ENCODE measurements at places on chromosomes 13 and 19. TPM values are rescaled to one million over a fixed set of nuclear protein-coding genes. Genes with fewer than 3 reads are reported as not detected.
A peak's percentile ranks its signal among the peaks of the same experiment; 100 is the strongest.

The PSG1 gene
- total RNA-seq: not detected

DNA sequence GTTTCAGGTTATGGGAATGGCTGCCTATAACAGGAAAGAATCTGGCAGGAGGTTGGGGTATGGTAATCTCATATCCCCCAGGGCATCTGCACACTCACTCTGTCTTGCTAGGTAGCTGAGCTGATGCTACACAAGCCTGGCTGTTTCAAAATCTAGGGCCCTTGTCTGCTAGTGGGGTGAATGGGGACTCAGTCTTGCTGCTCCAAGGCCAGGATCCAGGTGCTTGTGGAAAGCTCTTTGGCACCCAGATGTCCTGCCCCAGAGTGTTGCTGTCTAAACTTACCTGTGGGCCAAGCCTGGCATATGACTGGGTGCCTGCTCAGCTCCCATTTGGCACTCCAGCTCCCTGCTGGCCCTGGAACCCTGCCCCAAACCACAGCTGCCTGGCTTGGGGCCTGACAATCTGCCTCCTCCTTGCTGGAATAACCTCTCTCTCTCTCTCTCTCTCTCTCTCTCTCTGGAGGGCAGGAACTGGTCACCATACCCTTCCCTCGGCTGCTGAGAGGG lies 158.1 kb upstream of the TSC22D1 start:
- H3K4me1 ChIP-seq: peaks cover 22% of the 10 kb centered on the region
- no peaks in the 10 kb centered on the region for H3K36me3 ChIP-seq
- H3K27me3 ChIP-seq: no peaks in the 10 kb centered on the region
- H3K27ac ChIP-seq: no peak overlapping the region

DNA sequence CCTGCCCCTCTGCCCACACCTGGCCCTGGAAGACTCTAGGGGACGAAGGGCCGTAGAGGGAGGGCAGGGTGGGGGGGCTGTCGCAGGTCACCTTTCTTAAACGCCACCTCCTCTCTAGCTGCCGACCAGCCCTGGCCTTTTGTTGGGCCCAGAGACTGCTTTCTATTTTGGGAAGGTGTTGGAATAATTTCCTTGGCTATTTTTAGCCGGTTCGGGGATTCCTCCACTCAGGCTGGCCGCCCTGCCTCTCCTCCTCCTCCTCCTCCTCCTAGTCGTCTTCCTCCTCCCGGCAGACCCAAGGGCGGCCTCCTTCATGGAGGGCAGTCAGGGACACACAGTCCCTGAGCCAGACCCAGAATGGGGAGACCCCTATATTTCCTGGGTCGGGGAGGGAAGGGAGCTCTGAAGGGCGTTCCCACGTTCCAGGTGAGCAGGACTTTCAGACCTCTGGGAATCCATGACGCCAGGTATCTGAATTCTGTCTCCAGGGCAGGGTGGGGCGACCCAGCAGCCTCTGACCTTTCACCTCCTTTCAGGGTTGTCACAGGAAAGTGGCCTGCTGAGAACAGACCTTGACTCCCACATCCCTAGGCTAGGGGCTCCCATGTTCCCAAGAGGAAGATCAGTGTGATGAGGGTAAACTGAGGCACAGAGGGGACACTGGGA lies 19.9 kb downstream of the GADD45B start:
- H3K36me3 ChIP-seq: no peaks in the 10 kb centered on the region
- H3K27me3 ChIP-seq: no peaks in the 10 kb centered on the region
- H3K27ac ChIP-seq: peak overlapping the region; percentile 88
- no peak for DNase-seq
- H3K4me3 ChIP-seq: peak overlapping the region; percentile 63

The URAD gene
- total RNA-seq: not detected

GRCh38 chr13:34164582-34164981 lies 346.6 kb downstream of the RFC3 start:
- H3K27me3 ChIP-seq: no peaks in the 10 kb centered on the region
- DNase-seq: no peak
- H3K4me3 ChIP-seq: no peak overlapping the region
- no peaks in the 10 kb centered on the region for H3K4me1 ChIP-seq
- no peaks in the 10 kb centered on the region for H3K36me3 ChIP-seq
- no peak overlapping the region for H3K27ac ChIP-seq

GRCh38 chr13:60335531-60335930 lies 61.5 kb upstream of the TDRD3 start:
- H3K27ac ChIP-seq: no peak overlapping the region
- no peaks in the 10 kb centered on the region for H3K36me3 ChIP-seq
- H3K27me3 ChIP-seq: no peaks in the 10 kb centered on the region
- no peaks in the 10 kb centered on the region for H3K4me1 ChIP-seq
- H3K4me3 ChIP-seq: no peak overlapping the region

DNA sequence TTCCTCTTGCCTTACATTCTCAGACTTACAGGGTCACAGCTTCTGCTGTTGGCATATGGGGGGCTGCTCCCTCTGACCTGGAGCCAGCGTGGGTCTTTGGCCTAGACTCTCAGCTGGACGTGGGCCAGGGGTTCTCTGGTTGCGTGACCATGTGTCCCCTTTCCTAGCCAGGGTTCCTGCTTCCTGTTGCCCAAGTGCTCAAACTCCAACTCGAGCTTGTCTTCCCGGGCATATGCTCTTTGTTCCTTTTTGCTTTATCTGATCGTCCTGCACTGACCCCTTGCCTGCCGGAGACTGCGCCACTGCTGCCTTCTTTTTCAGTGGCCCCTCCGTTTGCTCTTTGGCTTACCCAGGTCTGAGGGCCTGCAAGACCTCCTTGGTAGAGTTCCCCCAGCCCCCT lies 25.3 kb upstream of the GPR183 start:
- no peaks in the 10 kb centered on the region for H3K27me3 ChIP-seq
- no peak overlapping the region for H3K4me3 ChIP-seq
- no peak for DNase-seq
- no peaks in the 10 kb centered on the region for H3K36me3 ChIP-seq
- no peak overlapping the region for H3K27ac ChIP-seq

DNA sequence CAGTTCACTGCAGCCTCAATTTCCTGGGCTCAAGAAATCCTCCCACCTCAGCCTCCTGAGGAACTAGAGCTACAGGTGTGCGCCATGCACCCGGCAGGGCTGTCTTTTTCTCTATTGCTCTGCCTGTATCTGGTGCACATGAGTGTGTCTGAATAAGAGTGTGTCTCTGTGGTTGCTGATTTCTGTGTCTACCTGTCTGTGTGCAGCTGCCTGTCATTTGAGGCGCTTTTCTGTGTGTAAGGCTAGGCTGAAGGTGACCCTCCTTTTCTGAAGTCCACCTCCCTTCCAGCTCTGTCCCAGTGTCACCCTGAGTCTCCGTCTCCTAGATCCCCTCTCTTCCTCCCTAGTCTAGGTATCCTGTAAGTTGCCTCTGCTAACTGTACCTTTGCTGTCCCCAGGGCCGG lies 1.5 kb upstream of the PRR12 start:
- H3K4me1 ChIP-seq: peaks cover 33% of the 10 kb centered on the region
- H3K4me3 ChIP-seq: no peak overlapping the region
- peak overlapping the region; percentile 95 for H3K27ac ChIP-seq

GRCh38 chr19:1757468-1758230 lies 4.3 kb downstream of the ONECUT3 start:
- no peaks in the 10 kb centered on the region for H3K36me3 ChIP-seq
- H3K27ac ChIP-seq: no peak overlapping the region
- peaks cover 44% of the 10 kb centered on the region for H3K27me3 ChIP-seq
- H3K4me1 ChIP-seq: no peaks in the 10 kb centered on the region
- DNase-seq: no peak

Data from right atrium auricular region (tissue), 2 donors.